ENCODE measurements at places on chromosomes 7 and 10. TPM values are rescaled to one million over a fixed set of nuclear protein-coding genes. Genes with fewer than 3 reads are reported as not detected.

DNA sequence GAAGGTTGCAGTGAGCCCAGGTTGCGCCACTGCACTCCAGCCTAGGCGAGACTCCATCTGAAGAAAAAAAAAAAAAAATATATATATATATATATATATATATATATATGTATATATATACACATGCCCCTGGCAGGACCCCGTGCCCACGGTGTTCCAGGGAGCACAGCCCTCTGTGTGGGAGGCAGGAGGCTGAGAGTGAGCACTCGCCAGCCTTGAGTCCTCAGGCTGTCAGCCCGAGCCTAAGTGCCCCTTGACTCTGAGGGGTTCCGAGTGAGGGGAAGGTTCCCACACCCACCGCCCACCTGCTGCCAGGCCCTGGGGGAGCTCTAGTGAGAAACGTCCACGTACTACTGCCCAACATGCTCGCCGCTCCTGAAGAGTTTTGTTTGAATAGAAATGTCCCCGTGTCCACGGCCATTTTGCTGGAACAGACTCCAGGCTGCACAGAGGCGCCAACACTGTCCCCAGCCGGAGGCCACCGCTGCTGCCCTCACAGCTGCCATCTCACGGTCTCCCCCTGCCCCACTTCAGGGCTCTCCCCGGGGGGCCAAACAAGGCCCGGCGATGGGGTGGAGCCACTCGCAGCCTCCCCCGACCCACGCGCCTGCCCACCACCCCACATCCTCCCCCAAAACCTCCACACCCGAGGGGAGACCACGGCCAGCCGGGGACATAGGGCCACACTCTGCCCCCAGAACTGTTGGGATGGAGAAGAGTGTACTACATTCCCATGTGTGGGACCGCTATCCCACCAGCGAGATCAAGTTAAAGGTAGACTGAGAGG lies 62.8 kb upstream of the EBF3 start:
- H3K36me3 ChIP-seq: no peaks in the 10 kb centered on the region
- no peaks in the 10 kb centered on the region for H3K4me1 ChIP-seq
- no peak overlapping the region for H3K27ac ChIP-seq

RNF148 gene
- 1.7 TPM for total RNA-seq

DNA sequence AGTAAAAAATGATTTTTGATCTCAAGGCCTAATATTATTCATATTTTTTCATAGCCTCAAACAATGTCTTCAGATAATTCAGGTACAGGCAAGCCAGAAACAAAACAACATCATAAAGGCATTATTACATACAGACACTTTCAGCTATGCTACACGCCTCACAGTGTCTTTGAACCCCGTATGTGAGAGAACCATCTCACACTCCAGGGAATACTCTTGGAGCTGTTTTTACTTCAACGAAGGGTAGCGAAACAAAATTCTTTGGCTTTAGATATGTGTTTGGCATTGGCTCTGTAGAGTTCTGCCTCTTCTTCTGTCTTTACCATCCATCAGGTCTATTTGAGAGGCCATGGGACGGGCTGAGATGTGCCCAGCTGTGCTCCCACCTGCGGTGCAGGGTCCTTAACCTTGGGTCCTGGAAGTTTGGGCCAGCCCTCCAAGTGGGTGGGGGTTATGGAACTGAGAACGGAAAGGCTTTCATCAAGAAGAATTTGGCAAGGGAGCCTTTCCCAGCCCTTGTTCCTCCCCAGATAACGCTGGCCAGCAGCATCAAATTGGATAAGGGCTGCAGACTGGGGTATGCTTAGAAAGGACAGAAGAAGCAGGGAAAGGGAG lies 276.9 kb downstream of the TCF7L2 start:
- no peaks in the 10 kb centered on the region for H3K36me3 ChIP-seq
- H3K27ac ChIP-seq: no peak overlapping the region
- no peak overlapping the region for H3K4me3 ChIP-seq
- H3K27me3 ChIP-seq: no peaks in the 10 kb centered on the region

- H3K36me3 ChIP-seq: no peaks in the 10 kb centered on the region
- no peak overlapping the region for H3K4me3 ChIP-seq
- no peaks in the 10 kb centered on the region for H3K27me3 ChIP-seq
- peaks cover 13% of the 10 kb centered on the region for H3K4me1 ChIP-seq
- peak overlapping the region; percentile 24 for H3K27ac ChIP-seq
Measured at GRCh38 chr7:107594961-107595737, 15.1 kb downstream of the BCAP29 start.

- H3K27ac ChIP-seq: no peak overlapping the region
- H3K27me3 ChIP-seq: no peaks in the 10 kb centered on the region
- no peaks in the 10 kb centered on the region for H3K36me3 ChIP-seq
- H3K4me1 ChIP-seq: no peaks in the 10 kb centered on the region
- DNase-seq: peak; percentile 77
- no peak overlapping the region for H3K4me3 ChIP-seq
Measured at GRCh38 chr10:117818721-117819120, 228.0 kb downstream of the RAB11FIP2 start.

GIMAP7 gene
- 16.0 TPM for total RNA-seq

GRCh38 chr10:60479305-60480020 lies 89.8 kb upstream of the ANK3 start:
- H3K27me3 ChIP-seq: no peaks in the 10 kb centered on the region
- peaks cover 25% of the 10 kb centered on the region for H3K4me1 ChIP-seq
- H3K27ac ChIP-seq: no peak overlapping the region
- H3K36me3 ChIP-seq: no peaks in the 10 kb centered on the region

DNA sequence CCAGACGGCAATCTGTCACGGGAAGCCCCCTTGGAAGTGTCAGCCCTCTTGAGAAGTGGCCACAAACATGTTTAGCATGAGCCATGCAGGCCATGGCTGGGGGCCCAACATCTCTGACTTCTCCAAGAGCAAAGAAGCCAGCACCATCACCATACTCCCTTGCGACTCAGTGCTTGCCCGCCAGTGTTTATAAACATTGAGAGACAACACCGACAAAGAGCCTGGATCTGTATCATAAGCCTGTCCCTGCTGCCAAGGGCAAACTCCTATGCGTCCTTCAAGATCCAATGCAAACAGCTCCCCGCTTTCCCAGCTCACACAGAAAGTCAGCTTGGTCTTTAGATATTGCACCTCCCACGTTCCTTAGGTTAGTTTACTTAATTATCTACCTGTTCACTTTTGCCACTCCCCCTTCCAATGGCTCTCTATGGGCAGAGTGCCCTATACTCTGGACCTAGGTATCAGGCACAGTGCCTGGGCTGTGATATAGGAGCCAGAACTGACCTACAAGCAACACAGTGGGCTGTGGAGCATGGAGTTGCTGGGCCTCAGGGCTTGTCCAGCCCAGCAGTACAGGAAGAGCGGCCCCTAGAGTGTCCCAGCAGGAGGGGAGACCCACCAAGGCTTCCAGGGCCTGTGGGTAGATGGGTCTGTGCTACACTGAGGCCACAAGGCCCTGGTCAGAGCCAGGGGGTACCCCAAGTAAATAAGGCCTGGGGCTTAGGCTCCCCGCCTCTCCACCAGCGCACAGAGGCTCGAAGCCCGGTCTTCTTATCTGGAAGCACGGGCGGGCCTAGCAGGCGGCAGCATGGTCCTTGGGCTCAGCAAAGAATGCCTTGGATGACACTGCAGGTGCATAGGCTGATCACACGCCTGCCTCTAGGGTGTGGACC lies 37.7 kb downstream of the CAMK2B start:
- no peaks in the 10 kb centered on the region for H3K4me1 ChIP-seq
- no peak overlapping the region for H3K27ac ChIP-seq
- H3K36me3 ChIP-seq: no peaks in the 10 kb centered on the region
- no peak overlapping the region for H3K4me3 ChIP-seq
- DNase-seq: no peak

DPY19L1 gene
- 11.3 TPM for total RNA-seq

TWIST1 gene
- 11.5 TPM for total RNA-seq

DNA sequence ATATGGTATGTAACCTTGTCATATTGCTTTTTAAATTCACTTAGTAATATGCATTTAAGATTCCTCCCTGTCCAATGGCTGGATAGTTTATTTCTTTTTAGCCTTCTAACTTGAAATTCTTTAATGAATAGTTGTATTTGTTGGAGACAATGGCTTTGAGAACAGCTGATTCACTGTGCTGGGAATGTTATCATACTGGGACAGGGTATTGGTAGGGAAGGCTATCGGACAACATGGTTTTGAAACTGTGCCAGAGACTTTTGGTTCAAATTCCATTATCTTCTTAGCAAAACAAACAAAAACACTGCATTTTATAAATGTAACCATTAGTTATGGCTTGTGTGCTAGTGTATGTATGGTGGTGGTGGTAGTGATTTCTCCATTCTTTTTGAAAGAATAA lies 517.1 kb upstream of the ANKRD30A start:
- H3K4me3 ChIP-seq: no peak overlapping the region
- no peak overlapping the region for H3K27ac ChIP-seq
- H3K27me3 ChIP-seq: no peaks in the 10 kb centered on the region
- H3K36me3 ChIP-seq: no peaks in the 10 kb centered on the region
- no peaks in the 10 kb centered on the region for H3K4me1 ChIP-seq

- no peaks in the 10 kb centered on the region for H3K27me3 ChIP-seq
- no peak overlapping the region for H3K4me3 ChIP-seq
- no peak for DNase-seq
- H3K36me3 ChIP-seq: no peaks in the 10 kb centered on the region
Measured at GRCh38 chr7:36202398-36202797, 49.3 kb downstream of the EEPD1 start.

GRCh38 chr7:151992375-151992774 lies 33.1 kb upstream of the GALNT11 start:
- DNase-seq: no peak
- no peak overlapping the region for H3K27ac ChIP-seq
- no peaks in the 10 kb centered on the region for H3K36me3 ChIP-seq
- H3K4me3 ChIP-seq: no peak overlapping the region

DNA sequence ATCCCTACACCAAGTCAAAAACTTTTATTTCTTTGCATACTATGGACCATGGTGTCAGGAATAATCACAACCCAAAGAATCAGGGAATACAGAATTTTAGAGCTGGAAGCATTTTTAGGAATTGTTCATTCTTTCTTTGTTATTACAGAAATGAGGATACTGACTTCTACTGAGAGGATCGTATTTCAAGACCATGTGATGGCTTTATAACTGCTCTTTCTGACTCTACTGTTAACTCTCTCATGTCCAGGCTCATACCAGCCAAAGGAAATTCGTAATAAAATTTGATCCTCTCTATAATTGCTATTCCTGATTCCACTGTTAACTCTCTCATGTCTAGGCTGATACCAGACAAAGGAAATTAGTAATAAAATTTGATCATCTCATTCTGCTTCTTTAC lies 1050.9 kb upstream of the C7orf33 start:
- no peak overlapping the region for H3K4me3 ChIP-seq
- no peak for DNase-seq
- no peaks in the 10 kb centered on the region for H3K4me1 ChIP-seq
- H3K36me3 ChIP-seq: no peaks in the 10 kb centered on the region
- H3K27ac ChIP-seq: no peak overlapping the region

RAB19 gene
- total RNA-seq: not detected

GRCh38 chr7:17581301-17581700 lies 282.8 kb downstream of the AHR start:
- no peaks in the 10 kb centered on the region for H3K27me3 ChIP-seq
- no peak for DNase-seq
- no peak overlapping the region for H3K27ac ChIP-seq
- H3K4me3 ChIP-seq: no peak overlapping the region
- H3K4me1 ChIP-seq: no peaks in the 10 kb centered on the region
- H3K36me3 ChIP-seq: no peaks in the 10 kb centered on the region

- H3K27me3 ChIP-seq: no peaks in the 10 kb centered on the region
- H3K27ac ChIP-seq: no peak overlapping the region
- DNase-seq: no peak
- no peak overlapping the region for H3K4me3 ChIP-seq
- no peaks in the 10 kb centered on the region for H3K4me1 ChIP-seq
- no peaks in the 10 kb centered on the region for H3K36me3 ChIP-seq
Measured at GRCh38 chr7:66517212-66517909, 111.3 kb upstream of the KCTD7 start.

FBXL13 gene
- total RNA-seq: 0.98 TPM

DNA sequence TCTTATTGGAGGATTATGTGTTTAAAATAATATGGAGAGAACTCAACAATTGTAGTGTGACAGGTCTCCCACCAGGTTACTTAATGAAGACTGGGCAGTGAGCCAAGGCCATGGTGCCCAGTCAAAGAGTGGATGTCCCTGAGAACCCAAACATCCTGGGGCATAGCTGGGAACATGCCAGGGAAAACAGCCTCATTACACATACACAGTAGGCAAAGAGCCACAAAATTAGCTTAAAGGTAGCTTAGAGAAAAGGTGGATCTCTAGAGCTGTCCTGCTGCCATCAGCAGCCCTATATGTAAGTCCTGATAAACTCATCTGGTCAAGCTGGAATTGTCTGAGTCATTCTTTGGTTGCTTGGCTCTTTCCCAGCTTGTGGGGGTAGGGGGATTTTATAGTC lies 287.8 kb downstream of the PHF14 start:
- H3K36me3 ChIP-seq: no peaks in the 10 kb centered on the region
- H3K4me3 ChIP-seq: no peak overlapping the region
- no peaks in the 10 kb centered on the region for H3K27me3 ChIP-seq

GRCh38 chr10:9878383-9878782 lies 1139.3 kb upstream of the CELF2 start:
- no peaks in the 10 kb centered on the region for H3K27me3 ChIP-seq
- DNase-seq: no peak
- no peak overlapping the region for H3K27ac ChIP-seq
- H3K36me3 ChIP-seq: no peaks in the 10 kb centered on the region
- H3K4me1 ChIP-seq: no peaks in the 10 kb centered on the region

TEX36 gene
- not detected for total RNA-seq

DNA sequence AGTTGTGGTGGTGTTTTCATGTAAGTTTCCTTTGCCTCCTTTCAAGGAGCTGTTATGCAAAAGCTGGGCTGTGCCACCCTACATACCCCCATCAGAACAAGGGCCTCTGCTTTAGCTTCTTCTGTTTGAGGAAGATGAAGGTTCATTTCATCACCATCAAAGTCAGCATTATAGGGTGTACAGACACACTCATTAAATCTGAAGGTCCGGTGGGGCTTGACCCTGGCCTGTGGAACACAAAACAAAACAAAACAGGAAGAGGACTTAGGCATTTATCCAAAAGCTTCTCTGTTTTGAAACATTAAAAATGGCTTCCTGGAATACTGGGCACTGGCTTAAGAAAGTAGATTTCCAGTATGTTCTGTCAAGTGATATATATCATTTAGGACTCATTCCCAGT lies 15.8 kb downstream of the POLR3A start:
- no peaks in the 10 kb centered on the region for H3K4me1 ChIP-seq
- no peaks in the 10 kb centered on the region for H3K36me3 ChIP-seq
- H3K4me3 ChIP-seq: no peak overlapping the region
- H3K27ac ChIP-seq: no peak overlapping the region
- DNase-seq: no peak

CD36 gene
- 102 TPM for total RNA-seq

DNA sequence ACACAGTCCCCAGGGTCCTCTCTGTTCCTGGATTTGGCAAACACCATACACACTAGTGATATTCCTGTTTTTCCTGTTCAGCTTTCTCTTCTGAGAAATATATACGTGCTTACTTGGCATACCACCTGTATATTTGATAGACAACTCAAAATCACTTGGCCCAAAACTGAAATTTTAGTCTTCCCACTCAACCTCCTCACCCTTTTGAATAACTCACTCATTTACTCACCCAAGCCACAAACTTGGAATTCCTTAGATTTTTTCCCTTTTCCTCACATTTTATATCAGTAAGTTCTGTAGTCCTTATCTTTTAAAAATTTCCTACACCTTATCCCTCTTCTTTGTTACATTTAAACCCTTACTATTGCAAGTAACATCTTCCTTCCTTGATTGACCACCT lies 143.4 kb downstream of the PPP1R3A start:
- no peak for DNase-seq
- H3K4me1 ChIP-seq: no peaks in the 10 kb centered on the region
- no peak overlapping the region for H3K27ac ChIP-seq
- no peaks in the 10 kb centered on the region for H3K27me3 ChIP-seq
- H3K36me3 ChIP-seq: no peaks in the 10 kb centered on the region

GRCh38 chr7:139651914-139652313 lies 125.9 kb downstream of the HIPK2 start:
- no peaks in the 10 kb centered on the region for H3K27me3 ChIP-seq
- DNase-seq: no peak
- H3K4me3 ChIP-seq: no peak overlapping the region
- peaks cover 9% of the 10 kb centered on the region for H3K4me1 ChIP-seq

ZFAND4 gene
- total RNA-seq: 19.4 TPM

OR9A2 gene
- total RNA-seq: not detected

Data from vagina (tissue), 2 donors.